Right lung (tissue), 10 donors: ENCODE measurements at places on chromosomes 2 and 18. TPM values are rescaled to one million over a fixed set of nuclear protein-coding genes. Genes with fewer than 3 reads are reported as not detected.

The ACKR3 gene
- polyA plus RNA-seq = 44.1 TPM

The LOXHD1 gene
- 1.6 TPM for polyA plus RNA-seq

GRCh38 chr2:236785611-236786057 lies 216.0 kb downstream of the ACKR3 start:
- DNase-seq = no peak

The VWC2L gene
- not detected for polyA plus RNA-seq

DNA sequence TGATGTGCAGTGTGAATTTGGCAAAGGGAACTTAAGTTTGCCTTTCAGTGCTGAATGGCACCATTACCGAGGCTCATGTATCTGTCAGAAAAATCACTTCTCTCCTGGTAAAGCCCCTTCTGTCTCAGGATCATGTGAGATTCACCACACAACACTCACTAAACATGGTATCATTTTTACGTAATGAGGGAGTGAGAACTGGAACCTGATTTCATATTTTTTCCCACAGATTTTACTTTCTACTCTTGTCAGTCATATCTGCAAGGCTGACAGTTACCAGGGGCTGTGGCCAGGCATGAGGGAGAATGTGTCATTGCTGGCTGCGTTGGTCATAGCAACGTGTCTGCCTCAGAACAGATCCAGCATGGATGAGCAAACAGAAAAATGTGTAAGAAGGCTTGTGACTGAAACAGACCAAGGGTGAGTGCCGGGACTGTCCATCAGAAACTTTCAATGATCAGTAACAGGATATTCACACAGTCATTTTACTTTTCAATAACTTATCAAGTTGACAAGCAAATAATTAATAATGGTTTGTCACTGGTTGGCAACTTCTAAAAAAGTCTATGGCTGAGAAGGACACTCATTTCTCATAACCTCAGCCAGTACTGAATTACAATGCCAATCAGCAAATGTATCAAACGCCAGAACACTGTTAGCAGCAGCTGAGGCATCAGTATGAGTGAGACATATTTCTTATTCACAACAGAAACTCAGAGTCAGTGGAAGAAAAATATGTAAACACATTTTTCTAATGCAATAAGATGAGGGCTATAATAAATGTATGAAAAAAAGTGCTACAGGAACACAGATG lies 100.5 kb downstream of the CDC42EP3 start:
- DNase-seq = no peak

GRCh38 chr18:70418546-70419311 lies 129.9 kb downstream of the SOCS6 start:
- DNase-seq = no peak

DNA sequence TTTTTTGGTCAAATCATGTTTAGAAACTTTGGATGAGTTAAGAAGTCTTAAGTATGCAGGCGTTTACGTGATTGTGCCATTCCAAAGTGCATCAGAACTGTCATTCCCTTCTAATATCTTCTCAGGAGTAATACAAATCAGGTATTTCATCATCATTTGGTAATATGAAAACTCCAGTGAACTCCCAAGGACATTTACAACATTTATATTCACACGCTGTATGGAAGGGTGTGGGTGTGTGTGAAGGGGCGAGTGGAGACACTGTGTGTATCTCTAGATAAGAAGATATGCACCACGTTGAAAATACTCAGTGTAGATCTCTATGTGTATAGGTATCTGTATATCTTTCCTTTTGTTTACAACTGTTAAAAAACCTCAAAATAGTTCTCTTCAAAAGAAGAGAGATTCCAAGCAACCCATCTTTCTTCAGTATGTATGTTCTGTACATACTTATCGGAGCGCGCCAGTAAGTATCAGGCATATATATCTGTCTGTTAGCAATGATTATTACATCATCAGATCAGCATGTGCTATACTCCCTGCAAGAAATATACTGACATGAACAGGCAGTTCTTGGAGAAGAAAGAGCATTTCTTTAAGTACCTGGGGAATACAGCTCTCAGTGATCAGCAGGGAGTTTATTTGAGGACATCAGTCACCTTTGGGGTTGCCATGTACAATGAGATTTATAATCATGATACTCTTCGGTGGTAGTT lies 29.3 kb downstream of the COX7A2L start:
- no peak for DNase-seq

GRCh38 chr2:33619028-33619427 lies 19.9 kb upstream of the FAM98A start:
- DNase-seq = no peak
